ENCODE measurements at places on chromosomes 1 and 21. TPM values are rescaled to one million over a fixed set of nuclear protein-coding genes. Genes with fewer than 3 reads are reported as not detected.

TDRD10 gene
- total RNA-seq, result 2.6 TPM

CCDC185 gene
- not detected for total RNA-seq

FAM151A gene
- total RNA-seq, result not detected

DNA sequence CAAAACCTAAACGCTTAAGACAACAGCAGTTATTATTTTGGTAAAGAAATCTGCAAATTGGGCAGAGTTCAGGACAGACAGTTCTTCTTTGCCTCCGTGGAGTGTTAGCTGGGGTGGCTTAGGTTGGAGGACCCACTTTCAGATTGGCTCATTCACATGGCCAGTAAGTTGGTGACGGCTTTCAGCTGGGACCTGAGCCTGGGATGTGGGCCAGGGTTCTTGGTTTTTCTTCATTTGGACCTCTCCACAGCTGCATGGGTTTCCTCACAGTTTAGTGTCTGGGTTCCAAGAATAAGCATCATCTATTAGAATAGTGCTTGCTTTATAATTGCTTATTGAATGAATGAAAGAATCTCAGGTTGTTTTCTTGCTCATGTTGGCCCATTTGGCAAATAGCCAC, 72.2 kb downstream of the ATF6 start:
- no peak overlapping the region for H3K4me3 ChIP-seq
- peaks cover 6% of the 10 kb centered on the region for H3K4me1 ChIP-seq
- H3K27me3 ChIP-seq, result no peaks in the 10 kb centered on the region

PTGS2 gene
- 1.3 TPM for total RNA-seq

HTR6 gene
- not detected for total RNA-seq

S1PR1 gene
- total RNA-seq, result 10.1 TPM

DNA sequence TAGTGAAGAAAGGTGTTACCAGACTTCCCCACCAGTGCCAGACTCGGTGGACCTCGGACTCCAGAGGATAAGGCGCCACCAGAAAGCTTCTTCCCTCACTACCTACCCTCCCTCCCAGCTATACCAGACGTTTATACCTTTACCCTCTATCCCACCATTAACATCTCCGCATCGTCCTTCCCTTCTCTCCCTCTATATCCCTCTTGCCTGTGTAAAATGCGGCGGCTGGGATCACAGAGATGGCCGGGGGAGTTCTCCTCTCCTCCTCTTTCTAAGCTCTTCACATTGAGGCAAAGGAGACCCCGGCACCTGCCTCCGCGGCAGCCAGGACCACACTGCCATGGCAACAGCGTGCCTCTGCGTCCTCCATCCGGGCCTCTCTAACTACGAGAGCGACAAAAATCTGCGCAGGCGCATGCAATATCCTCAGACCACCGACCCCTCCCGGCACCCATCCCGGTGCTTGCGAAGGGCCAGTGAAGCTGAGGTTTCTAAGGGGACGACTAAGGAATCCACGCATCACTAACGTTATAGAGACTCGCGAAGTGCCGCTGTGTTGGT, at the start of gene CCDC181:
TSS of gene CCDC181 (minus strand) at position 394 of the 561 bp plus-strand sequence. CDS start 2,547 bp downstream, outside the sequence.
- DNase-seq, result peak; percentile 56
- H3K4me1 ChIP-seq, result peaks cover 9% of the 10 kb centered on the region
- H3K27me3 ChIP-seq, result no peaks in the 10 kb centered on the region
- H3K27ac ChIP-seq, result no peak within 1 kb of the TSS
- H3K4me3 ChIP-seq, result no peak within 1 kb of the TSS

DNA sequence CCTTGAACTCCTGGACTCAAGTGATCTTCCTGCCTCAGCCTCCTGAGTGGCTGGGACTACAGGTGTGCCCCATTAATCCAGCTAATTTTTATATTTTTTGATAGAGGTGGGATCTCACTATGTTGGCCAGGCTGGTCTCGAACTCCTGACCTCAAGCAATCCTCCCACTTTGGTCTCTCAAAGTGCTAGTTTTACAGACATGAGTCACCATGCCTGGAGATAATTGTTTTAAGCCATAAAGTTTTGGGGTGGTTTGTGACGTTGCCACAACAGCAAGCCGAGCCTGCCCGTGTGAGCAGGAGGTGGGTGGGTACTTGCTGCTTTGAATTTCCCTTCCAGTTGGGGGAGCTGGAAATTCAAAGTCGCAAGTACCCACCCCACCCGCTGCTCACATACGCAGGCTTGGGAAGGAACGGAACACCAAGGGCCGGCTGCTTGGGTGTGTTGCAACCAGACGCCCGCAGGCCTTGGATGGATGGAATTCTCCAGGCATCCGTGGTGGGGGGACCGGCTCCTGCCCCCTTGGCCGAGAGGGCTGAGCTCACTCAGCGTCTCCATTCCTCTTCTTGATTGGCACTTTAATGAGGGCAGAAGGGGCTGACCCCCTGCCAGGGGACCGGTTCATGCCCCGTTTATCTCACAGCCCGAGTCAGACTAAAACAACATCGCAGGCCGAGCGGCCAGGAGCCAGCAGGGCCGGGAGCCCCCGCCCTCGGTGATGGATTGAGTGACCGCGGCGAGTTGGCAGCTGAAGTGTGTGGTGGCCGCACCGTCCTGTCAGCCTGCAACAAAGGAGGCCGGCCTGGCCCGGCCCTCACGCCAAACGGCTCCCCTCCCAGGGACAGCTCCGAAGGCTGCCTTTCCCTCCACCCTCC, 78.1 kb downstream of the DHRS3 start:
- peak overlapping the region; percentile 46 for H3K27ac ChIP-seq
- no peak overlapping the region for H3K4me3 ChIP-seq
- H3K36me3 ChIP-seq, result no peaks in the 10 kb centered on the region
- peak; percentile 56 for DNase-seq

- no peaks in the 10 kb centered on the region for H3K27me3 ChIP-seq
- H3K27ac ChIP-seq, result no peak overlapping the region
- DNase-seq, result no peak
- H3K4me1 ChIP-seq, result no peaks in the 10 kb centered on the region
- H3K36me3 ChIP-seq, result no peaks in the 10 kb centered on the region
Observed at GRCh38 chr1:56002231-56002630, 577.1 kb downstream of the PLPP3 start.

DNA sequence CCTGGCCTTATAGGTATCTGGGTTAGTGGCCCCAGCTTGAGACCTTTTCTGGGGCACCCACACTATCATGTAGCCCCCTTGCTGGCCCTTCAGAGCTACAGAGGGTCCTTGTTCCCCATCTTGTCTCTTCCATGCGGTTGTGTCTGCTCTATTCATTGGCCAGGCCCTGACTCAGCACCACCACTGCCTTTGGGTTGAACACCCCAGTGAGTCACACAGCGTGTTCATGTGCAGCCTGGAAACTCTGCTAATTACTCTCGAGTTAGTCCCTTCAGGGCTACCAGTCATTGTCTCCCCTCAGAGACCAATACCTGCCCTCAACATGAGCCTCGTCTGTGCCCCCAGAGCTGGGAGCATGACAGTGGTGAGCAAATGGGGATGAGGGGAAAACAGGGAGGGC, 28.2 kb upstream of the IKBKE start:
- no peak overlapping the region for H3K27ac ChIP-seq
- DNase-seq, result no peak
- H3K36me3 ChIP-seq, result no peaks in the 10 kb centered on the region
- no peak overlapping the region for H3K4me3 ChIP-seq
- H3K27me3 ChIP-seq, result no peaks in the 10 kb centered on the region

PTPN7 gene
- 1.6 TPM for total RNA-seq

DNA sequence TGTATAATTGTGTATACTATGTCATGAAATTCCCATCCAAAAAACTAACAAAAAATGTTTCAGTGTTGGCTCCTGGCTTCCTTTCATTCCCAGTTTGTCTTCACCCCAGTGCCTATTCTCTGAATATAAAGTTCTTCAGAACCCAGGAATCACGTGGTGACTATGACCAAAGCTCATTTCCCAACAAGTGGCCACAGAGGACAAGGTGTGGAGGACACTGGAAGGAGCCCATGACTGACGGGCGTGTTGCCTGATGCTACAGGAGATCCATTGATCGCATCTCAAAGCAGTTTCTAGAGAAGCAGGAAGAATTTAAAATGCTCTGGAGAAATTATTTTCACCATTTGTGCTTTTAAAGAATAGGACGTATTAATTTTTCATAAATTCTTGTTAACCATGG, 7.4 kb upstream of the GREM2 start:
- no peak overlapping the region for H3K27ac ChIP-seq
- no peak for DNase-seq
- H3K27me3 ChIP-seq, result no peaks in the 10 kb centered on the region
- no peak overlapping the region for H3K4me3 ChIP-seq
- H3K4me1 ChIP-seq, result no peaks in the 10 kb centered on the region

- H3K4me1 ChIP-seq, result peaks cover 33% of the 10 kb centered on the region
- no peak overlapping the region for H3K4me3 ChIP-seq
- H3K36me3 ChIP-seq, result no peaks in the 10 kb centered on the region
- DNase-seq, result no peak
- H3K27me3 ChIP-seq, result no peaks in the 10 kb centered on the region
Observed at GRCh38 chr1:173863224-173864161, 4.3 kb downstream of the GAS5 start.

TRIM63 gene
- not detected for total RNA-seq
